ENCODE measurements at places on chromosomes 5 and 9.
A peak's percentile ranks its signal among the peaks of the same experiment; 100 is the strongest.

DNA sequence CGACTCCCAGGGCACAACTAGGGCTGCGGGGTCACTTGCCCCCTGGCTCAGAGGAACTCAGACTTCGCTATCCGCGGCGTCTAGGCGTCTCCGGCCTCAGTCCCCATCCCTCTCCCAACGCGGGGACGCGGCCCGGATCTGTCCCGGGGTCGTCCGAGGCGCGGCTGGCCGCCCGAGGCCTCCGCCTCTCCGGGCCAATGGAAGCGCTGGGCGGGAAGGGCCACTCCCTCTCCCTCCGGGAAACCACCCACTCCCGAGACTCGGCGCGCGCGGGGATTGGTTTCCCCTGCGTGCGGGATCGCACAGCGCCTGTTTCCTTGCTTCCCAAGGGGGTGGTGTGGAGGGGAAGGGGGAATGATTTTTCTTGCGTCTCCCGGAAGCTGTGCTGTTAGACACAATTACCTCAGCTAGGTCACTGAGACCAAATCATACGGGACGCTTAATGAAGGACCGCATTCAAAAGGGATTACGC lies 38.3 kb downstream of the NR2F1 start:
- no peak for DNase-seq

- no peak for DNase-seq
Measured at GRCh38 chr5:60690326-60690725, 9.6 kb downstream of the DEPDC1B start.

- DNase-seq: no peak
Measured at GRCh38 chr5:52107210-52107905, 680.4 kb upstream of the ITGA1 start.

- DNase-seq: no peak
Measured at GRCh38 chr9:2697492-2697891, 19.8 kb upstream of the KCNV2 start.

- peak; percentile 65 for DNase-seq
Measured at GRCh38 chr5:7325975-7326913, 69.7 kb upstream of the ADCY2 start.

DNA sequence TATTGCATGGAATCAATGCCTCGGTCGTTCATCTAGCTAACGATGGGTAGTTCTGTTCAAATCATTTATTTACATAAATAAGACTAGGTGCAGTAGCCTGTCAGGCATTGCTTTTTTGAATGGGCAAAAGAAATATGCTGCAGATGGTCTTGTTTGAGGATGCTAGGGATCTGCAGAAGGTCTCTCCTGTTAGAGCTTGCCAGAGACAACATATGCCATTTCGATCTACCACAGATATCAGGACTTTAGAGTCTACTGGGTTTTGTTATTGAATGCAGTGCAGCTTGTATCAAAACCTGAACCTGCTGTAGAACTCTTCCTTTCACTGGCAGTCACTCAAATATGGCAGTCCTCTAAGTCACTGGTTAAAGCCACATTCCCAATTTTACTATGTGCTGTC lies 381.1 kb upstream of the CDH10 start:
- DNase-seq: no peak

DNA sequence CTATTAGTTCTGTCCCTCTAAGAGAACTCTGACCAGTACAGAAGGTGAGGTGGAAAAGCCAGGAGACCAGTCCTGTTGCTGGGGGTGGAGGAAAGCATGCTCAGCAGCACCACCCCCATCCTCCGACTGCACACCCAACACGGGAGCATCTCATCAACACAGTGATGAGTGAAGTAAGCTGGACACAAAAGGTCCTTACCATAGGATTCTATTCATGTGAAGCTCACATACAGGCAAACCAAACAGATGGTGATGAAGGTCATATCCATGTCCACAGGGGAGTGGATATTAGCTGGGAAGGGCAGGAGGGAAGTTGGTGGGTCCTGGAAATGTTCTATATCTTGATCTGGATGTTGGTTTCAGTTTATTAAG lies 14.8 kb upstream of the MARCHF6 start:
- DNase-seq: no peak

GRCh38 chr5:161549106-161549505 lies 2.6 kb upstream of the GABRB2 start:
- DNase-seq: peak; percentile 16

DNA sequence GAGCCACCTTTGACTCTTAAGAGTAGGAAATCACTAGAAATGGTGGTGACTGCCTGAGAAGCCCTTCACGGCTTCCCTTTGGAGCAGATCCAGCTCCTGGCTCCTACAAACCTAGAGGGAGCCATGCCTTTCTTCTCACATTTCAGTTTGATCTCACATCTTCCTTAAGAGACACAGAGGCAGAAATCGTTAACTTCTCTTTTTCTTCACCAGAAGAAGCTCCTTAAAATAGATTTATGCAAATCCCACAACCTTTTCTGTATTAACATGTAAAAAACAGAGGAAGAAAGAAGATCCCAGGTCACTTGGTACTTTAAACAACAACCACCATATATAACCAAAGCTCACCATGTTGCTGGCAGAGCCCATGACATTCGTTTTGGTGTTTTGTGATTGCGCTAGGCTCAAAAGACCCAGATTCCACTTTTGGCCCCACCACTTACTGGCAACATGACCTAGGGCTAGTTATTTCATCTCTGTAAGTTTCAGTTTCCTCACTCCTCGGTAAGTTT lies 29.6 kb downstream of the PAX5 start:
- DNase-seq: no peak

DNA sequence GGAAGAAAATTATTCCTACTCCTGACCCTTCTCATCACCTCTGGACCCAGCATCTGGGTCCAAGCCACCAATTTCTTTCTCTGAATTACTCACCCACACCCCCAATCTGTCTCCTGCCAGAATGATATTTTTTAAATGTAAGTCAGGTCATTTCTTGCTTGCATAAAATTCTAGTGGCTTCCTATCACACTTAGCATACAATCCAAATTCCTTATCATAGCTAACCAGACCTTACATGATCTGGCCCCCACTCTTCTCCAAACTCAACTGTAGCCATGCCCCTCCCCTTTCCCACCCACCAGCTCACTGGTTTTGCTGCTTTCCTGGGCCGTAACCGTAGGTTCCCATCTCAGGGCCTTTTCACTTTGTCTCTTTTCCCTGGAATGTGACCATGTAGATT lies 15.2 kb downstream of the HTR4 start:
- DNase-seq: no peak

- no peak for DNase-seq
Measured at GRCh38 chr5:136232316-136232715, 39.4 kb upstream of the SMIM32 start.

GRCh38 chr5:24855485-24855884 lies 210.7 kb upstream of the CDH10 start:
- DNase-seq: no peak

GRCh38 chr5:16871746-16872339 lies 64.2 kb downstream of the MYO10 start:
- DNase-seq: peak; percentile 80

GRCh38 chr9:131036529-131037334 lies 27.8 kb downstream of the LAMC3 start:
- no peak for DNase-seq

- no peak for DNase-seq
Measured at GRCh38 chr5:4099386-4099785, 503.8 kb downstream of the IRX1 start.

DNA sequence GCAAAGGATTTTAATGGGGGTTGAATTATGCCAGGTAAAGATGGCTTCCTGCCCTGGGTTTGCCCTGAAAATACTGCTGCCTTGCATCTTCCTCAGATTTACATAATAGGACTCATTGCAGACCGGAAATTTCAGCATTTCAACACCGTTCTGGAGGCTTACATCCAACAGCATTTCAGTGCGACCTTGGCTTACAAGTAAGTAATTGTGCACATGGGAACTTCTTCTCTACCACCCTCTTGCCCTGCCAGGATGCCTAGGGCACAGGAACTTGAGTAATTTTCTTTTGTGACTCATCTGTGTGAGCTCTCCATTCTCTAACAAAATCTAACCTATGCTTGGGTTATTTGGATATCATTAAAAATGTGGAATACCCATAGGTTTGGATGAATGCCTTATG lies 80.2 kb downstream of the DOCK2 start:
- peak; percentile 61 for DNase-seq

GRCh38 chr5:113036826-113037225 lies 60.2 kb downstream of the DCP2 start:
- DNase-seq: no peak

DNA sequence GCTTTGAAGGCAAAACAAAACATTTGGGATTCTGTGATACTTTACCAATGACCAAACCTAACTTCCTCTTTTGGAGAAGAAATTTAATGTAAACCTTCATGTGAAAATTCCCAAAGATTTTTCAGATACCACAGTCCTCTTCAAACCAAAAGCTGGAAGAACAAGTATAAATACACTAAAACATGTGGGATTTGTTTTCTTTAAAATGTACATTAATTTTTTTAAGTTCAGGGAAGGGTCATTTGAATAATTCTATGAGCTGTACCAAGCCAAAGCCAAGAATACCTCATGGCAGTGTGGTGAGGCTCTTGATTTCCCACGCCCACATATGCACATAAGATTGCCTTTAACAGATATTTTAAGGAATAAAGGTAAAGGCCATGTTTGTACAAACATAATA lies 28.4 kb upstream of the ITGA1 start:
- peak; percentile 40 for DNase-seq

DNA sequence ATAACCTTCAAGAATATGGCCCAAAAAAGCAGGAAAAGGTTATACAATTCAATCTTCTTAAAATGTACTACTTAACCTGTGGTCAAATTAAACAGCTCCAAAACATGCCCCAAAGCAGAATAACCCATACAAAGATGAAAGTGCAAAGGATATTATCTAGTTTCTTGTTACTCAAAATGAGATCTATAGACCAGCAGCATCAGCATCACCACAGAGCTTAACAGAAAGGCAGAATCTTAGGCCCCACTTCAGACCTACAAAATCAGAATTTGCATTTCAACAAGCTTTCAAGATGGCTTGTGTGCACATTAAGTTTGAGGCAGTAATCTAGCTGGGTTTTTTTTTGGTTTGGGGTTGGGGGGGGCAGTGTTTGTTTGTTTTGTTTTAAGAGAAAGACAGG lies 54.0 kb downstream of the SCAI start:
- no peak for DNase-seq

GRCh38 chr5:1173485-1174070 lies 27.8 kb upstream of the SLC6A19 start:
- no peak for DNase-seq

GRCh38 chr9:19470981-19471650 lies 62.3 kb downstream of the ACER2 start:
- peak; percentile 49 for DNase-seq

DNA sequence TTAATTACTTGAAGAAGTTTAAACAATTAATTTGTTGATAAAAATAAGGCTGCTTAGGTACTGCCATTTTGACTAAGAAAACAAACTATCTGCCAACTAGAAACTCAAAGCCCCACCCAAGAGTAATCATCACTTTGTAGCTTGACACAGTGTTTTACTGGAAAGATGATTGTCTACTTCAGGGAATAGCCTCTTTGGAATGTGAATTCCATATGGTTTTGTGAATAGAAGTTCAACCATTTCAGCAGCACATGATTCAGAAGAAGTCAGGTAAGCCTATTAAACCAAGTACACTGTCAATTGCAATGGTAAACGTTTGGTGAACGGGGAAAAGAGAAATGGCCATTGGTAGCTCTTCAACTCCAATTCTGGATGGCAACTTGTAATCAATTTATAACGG lies 55.2 kb downstream of the PLK2 start:
- DNase-seq: no peak

DNA sequence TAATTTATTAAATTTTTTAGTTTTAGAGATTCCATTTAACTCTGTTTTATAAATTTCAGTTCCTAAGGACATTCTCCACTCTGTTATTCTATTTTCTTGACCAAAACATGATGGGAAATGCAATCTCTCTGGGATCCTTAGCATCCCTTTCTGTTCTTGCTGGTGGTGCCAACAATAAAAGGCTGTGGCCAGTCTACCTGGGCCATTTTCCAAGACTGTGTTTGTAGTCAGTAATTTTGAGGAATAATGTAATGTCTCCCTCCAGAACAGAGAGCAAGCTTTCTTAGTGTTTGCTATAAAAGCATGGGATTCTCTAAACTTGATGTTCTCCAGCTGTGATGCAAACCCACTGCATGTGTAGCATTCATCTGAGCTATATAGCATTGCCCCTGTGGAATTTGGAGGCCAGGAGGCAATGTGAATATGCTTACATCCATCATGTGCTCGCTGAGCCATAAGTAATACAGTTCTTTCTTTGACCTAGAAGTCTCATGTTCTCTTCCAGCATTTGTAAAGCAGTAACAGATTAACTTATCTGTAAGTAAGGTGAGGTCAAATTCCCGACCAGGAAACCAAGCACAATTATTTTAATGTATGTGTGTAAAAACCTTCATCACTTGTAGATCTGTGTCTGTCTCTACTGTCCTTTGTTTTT lies 211.5 kb upstream of the TAS2R1 start:
- no peak for DNase-seq

GRCh38 chr5:95842854-95843544 lies 20.5 kb upstream of the GLRX start:
- peak; percentile 35 for DNase-seq

GRCh38 chr5:107253246-107253645 lies 417.5 kb downstream of the EFNA5 start:
- no peak for DNase-seq

GRCh38 chr9:110951805-110952539 lies 86.3 kb downstream of the LPAR1 start:
- DNase-seq: peak; percentile 21

GRCh38 chr9:136045595-136046553 lies 49.2 kb downstream of the NACC2 start:
- DNase-seq: peak; percentile 72

- DNase-seq: no peak
Measured at GRCh38 chr9:127963359-127964064, 17.3 kb downstream of the EEIG1 start.

DNA sequence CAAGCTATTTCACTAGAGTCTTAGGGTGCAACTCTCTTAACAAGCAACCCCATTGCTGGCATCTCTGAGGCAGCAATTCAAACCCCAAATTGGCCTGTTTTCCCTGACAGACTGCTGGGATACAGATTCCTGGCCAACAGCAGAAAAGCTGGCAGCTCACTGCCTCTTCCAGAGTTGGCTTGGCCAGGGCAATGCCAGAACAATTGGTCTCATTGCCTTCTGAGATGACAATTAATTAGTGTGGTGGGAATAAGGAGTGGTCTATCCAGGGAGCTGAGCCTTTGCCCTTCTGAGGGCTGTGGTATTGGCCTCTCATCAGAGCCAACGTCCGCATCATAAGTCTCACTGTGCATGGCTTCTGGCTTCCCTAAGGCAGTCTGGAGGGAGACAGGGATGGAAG lies 183.2 kb downstream of the GNAQ start:
- DNase-seq: peak; percentile 32

DNA sequence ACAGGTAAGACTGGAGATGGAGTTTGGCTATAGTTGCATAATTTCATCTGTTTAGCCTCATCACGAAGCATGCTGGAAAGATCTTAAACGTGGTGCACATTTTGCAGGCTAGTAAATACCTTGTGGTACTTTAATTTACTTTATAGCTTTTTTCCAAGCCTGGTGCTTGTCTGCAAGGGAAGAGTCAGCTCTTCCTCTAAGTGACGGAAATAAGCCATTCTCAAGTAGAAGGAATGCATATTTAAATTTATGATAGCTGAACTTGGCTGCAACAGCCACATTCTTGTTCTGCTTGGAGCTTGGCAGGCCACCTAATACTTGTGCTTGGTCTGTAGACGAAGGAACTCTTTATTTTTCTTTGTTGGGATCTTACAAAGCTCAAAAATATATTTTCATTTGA lies 188.0 kb upstream of the PIK3R1 start:
- DNase-seq: peak; percentile 80
